ENCODE measurements at places on chromosomes 12 and 14.

DNA sequence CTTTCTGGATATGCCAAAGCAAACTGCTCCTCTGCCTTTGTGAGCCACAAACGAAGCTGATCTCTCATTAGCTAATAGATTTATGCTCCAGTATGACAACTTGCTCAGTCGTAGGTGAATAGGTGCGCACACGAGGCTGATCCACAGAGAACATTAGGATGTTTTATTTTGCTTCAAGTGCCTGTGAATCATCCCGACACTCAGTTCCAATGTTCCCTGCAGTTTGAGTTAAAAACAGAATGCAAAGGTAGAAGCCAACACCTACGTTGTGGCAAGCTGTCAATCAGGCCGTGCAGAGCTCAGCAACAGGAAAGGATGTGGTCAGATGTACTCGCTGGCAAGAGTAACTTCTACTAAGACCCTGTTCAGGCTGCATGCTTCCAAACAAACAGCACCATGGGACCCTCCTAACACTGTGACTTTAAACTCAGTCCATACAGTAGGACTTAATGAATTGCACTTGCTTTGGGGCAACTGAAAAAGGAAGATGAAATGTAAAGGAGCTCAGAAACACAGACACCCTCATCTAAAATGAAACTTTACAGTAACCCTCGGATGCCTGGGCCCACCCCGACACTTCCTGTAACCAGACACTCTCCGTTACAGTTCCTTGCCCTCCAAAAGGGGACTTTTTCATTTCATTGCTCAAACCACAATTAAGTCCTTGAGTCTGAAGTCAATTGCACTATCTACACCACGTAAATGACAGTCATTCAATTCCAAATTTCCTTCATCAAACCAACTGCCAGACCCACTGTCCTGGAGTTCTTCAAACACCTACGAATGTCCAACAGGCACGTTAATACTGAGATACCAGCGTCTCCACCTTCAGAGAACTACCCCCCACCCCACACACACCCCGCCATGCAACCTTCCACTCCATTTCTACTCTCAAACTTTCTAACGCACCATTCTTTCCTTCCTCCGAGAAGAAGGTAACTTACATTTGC lies 1.6 kb downstream of the CCDC88C start:
- DNase-seq: peak; percentile 74

DNA sequence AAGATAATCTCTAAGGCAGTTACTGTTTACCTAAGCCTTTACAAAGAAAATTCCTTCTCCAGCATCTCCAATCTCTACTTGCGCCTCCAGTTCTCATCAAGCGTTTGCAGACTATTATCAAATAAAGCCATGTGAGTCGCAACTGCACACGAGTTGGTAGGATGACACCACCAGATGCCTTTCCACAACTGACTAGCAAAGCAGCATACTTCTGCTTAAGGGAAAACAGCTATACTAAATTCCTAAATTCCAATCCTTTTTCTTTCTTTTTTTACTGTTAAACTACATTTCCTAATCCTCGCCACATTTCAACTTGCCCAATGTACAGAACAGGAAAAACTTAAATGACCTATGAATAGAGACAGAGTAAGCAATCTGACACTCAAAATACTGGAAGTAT lies 166.7 kb downstream of the ITPR2 start:
- DNase-seq: no peak

GRCh38 chr12:85076688-85077430 lies 40.7 kb downstream of the LRRIQ1 start:
- DNase-seq: no peak

DNA sequence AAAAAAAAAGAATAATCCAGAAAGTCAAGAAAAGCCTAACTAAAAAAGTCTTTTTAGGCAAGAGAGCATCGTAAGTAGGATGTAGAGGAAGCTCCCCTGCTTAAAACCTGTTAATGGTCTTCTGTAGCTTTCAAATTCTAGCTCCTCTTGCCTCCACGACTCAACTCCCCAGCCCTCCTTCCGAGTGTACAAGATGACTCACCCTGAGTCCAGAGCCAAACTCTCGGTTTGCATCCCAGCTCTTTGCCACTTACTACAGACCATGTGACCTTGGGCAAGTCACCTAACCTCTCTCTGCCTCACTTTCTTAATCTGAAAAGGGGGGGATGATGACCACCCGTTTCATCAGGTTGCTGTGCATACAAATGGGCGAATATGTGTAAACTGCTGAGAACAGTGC lies 460.4 kb downstream of the DPF3 start:
- DNase-seq: no peak

DNA sequence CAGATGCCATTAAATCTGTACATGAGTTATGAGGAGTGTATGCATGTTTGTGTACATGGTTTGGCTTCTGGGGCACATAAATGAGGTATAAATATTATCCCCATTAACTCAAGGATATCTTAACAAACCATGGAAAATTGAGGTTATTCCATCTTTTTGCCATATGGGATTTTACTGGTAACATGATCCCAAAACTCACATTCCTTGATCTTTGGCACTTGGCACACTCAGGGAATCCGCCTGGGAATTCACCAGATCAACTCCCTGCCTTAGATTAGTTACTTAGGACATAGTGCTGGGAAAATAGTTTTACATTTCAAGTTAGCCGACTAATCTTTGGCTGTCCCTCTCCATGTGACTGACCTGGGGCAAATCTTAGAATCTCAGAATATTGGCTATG lies 16.9 kb downstream of the CDKN1B start:
- no peak for DNase-seq

GRCh38 chr14:51822499-51822898 lies 37.9 kb upstream of the GNG2 start:
- no peak for DNase-seq

DNA sequence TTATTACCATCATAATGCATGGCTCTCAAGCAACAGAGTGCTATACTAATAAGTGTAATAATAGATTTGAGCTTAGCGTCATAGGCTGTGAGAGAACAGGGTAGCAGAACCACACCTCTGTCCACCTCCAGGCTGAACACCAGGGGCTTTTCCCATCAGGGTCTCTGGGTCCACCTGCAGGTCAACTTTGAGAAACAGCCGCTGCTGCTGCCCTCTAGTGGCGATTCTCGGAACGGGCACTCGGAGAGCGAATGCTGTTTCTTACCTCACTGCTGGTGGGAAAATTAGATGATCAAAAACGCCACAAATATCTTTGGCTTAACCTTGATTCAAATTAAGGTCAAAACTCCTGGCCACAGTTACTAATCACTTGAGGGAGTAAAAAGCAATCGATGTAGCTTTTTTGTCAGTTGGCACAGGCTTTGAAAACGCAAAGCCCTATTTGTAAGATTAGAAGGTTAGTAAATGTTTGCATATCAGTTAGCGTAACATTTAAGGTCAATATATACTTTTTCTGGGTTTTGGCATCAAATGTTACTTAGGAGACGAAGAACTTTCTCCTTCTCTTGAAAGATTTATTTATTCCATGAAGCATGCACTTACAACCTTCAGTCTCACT lies 127.9 kb upstream of the TMEM132D start:
- DNase-seq: peak; percentile 56

DNA sequence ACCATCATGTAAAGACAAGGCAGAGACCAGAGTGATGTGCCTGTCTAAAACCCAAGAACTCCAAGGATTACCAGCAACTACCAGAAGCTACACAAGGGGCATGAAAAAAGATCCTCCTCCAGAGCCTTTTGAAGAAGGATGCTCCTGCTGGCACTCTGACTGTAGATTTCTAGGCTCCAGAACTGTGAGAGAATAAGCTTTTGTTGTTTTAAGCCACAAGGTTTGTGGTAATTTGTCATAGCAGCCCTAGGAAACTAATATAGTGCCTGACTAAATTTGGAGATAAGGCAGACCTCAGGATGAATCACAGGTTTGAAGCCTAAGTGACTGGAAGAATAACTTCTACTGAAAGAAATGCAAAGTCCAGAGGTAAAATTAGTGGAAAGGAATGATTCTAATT lies 132.9 kb downstream of the CEP83 start:
- DNase-seq: no peak

- DNase-seq: no peak
Measured at GRCh38 chr14:94702629-94703028, 67.3 kb downstream of the GSC start.

GRCh38 chr12:82593901-82594396 lies 92.8 kb upstream of the TMTC2 start:
- DNase-seq: peak; percentile 25

DNA sequence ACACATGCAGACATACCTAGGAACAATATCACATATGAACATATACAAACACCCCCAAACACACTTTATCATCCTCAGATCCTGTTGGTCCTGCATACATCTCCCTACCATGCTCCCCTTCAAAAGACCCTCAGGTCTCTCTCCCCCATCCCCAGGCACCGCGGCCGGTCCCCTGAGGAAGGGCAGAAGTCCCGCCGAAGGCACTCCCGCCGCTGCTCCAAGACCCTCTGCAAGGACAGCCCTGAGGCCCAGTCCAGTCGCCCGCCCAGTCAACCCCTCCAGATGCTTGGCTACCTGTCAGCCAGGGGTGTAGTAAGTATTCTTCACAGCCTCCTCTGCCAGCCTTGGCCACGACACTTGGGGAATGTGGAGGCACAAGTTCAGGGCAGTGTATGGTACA lies 48.2 kb upstream of the HSPB8 start:
- DNase-seq: no peak

DNA sequence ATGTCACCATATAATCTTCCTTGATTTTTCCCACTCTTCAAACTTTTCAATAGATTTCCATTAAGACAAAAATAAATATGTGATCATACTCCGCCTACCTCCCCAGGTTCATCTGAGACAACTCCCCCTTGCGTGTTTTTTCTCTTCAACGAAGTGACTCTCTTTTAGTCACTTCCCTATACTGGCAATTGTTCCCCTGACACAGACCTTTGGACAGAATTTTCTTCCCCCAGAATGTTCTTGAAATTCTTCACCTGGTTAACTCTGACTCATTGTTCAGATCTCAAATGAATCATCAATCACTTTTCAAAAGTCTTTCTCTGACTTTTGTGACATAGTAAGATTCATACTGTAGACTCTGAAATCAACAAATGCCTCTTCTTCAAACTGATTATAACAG lies 727.3 kb upstream of the LMO3 start:
- DNase-seq: no peak

DNA sequence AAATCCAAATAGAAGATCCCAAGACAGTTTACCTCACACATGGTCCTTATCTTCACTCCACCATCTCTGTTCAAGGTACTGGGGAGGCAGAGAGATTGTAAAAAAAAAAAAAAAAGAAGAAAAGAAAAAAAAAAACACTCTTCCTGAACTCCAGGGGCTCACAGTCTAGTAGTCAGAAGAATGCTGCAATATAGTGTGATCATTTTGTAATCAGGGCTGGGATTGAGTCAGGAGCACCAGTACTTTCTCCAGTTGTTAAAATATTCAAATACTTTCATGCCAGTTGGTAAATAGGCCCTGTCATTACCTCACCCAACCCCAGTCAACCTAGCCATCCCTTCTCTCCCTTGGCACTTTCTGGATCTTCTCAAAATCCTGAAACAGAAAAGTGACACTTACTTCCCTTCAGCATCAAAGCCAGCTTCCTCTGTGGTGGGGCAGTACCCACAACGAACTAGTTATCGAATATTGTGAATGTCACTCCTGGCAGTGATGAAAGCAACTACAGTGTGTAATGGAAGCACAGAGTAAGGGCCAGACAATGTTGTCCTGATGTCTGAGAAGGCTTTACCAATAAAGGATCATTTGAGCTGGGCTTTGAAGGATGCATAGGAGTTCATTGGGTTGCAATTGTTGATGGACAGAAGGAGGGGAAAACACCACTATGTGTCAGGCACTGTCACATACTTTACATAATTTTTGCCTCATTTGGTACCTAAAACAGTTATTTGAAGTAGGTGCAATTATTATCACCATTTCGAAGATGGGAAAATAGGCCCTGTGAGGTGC lies 44.3 kb upstream of the HSPB8 start:
- no peak for DNase-seq

DNA sequence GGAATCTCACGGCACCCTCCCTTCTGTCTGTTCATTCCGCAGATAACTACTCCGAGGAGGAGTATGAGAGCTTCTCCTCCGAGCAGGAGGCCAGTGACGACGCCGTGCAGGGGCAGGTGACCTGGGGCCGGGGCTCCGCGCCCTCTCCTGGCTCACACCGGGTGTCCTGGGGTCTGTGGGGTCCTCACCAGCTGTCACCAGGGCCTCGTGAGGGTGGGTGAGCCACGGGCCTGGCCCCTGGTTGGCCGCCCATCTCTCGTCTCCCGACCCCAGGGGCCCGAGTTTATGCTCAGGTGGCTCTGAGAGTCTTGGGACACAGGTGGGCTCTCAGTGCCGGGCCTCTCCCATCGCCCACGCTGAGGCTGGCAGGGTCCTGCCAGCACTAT lies 30.3 kb upstream of the TEX22 start:
- DNase-seq: no peak

DNA sequence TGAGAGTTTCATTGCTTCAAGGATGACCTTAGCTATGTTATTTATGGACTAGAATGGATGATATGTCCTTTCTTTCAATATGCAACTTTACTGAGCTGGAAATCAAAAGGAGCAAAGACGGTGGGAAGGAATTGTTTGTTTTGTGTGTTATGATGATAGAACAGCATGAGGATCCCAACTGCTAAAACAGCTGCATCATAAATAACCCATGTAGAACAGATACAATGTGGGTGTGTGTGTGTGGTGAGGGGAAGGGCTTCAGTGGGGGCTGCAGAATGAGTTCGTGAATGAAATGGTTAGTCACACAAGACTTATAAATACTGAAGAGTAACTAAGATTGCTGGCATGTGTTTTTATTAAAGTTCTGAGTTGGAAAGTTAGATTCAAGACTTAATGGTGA lies 80.1 kb downstream of the DACT1 start:
- no peak for DNase-seq

- peak; percentile 75 for DNase-seq
Measured at GRCh38 chr12:125330645-125331341, 265.6 kb downstream of the AACS start.

- DNase-seq: no peak
Measured at GRCh38 chr12:29744365-29744764, 39.4 kb downstream of the TMTC1 start.

DNA sequence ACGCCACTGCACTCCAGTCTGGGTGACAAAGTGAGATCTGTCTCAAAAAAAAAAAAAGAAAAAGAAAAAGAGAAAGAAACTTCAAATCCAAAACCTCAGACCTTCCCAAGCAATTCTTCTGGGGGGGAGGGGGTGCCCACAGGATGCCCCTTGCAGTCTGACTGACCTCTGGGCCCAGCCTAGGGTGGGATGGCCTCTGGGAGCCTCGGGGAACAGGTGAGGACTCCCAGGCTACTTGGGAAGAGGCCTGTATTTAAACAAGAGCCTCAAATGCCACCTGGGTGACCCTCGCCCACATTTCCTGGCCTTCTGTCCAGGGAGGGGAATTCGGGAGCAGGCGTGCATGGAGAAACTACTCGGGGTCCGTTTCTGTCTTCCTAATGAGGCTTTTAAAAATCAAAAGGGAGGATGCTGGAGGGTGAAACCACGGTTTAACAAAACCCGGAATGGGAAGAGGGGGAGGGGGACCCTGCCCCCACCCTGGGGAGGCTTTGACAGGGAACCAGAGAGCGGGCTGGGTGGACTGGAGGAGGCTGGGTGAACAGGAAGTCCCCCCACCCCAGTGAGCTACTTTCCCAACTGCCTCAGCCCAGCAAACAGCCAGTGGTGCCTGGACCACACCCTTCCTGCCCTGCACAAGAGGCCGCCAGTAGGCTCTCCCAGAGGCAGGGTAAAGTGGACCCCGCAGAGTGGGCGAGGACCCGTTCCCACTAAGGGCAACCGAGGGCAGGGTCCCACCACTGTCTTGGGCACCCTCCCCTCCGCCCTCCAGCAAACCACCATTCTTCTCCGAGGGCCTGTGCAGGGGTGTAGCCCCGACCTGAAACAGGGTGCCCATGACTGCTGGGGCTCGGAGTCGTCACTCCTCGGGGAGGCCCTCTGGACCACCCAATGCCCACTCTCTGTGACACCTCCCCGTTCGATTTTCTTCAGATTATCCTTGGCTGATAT lies 1.5 kb upstream of the FBRSL1 start:
- no peak for DNase-seq
